Left ventricle myocardium superior (tissue), 1 donor: ENCODE measurements at places on chromosomes 1 and 21. TPM values are rescaled to one million over a fixed set of nuclear protein-coding genes. Genes with fewer than 3 reads are reported as not detected.

The KCNK1 gene
- total RNA-seq: 29.7 TPM

The GOLT1A gene
- not detected for total RNA-seq

The TTLL10 gene
- not detected for total RNA-seq

The RAB7B gene
- total RNA-seq: 1.6 TPM

The RPE65 gene
- not detected for total RNA-seq

The C1orf185 gene
- not detected for total RNA-seq

The MAP1LC3C gene
- not detected for total RNA-seq

The TOMM40L gene
- 41.8 TPM for total RNA-seq

The BRDT gene
- total RNA-seq: not detected

The EPHA8 gene
- total RNA-seq: not detected

The TDRD5 gene
- total RNA-seq: not detected

The PDZK1IP1 gene
- total RNA-seq: not detected

The ZNF670 gene
- total RNA-seq: 1.5 TPM

The CELSR2 gene
- total RNA-seq: 9.8 TPM

The KCNJ9 gene
- not detected for total RNA-seq

The S100A5 gene
- total RNA-seq: not detected

The LCE4A gene
- not detected for total RNA-seq

The AMY1C gene
- not detected for total RNA-seq

The CLDN17 gene
- total RNA-seq: not detected

The SLC2A5 gene
- total RNA-seq: 3.2 TPM

The GSTM4 gene
- total RNA-seq: 46.5 TPM

The RAB25 gene
- total RNA-seq: not detected

The OR2T2 gene
- total RNA-seq: not detected

The PRKAB2 gene
- 44.7 TPM for total RNA-seq

The ZNF669 gene
- 3.7 TPM for total RNA-seq

The CORT gene
- not detected for total RNA-seq

The ASCL5 gene
- total RNA-seq: not detected

The CTH gene
- 1.1 TPM for total RNA-seq

The SHC1 gene
- 62.1 TPM for total RNA-seq

The LYPD8 gene
- total RNA-seq: not detected

The RHBDL2 gene
- total RNA-seq: not detected

The TMPRSS15 gene
- not detected for total RNA-seq

The CIART gene
- 15.4 TPM for total RNA-seq

The MPL gene
- 0.40 TPM for total RNA-seq

The GSTM1 gene
- total RNA-seq: not detected

The GREM2 gene
- total RNA-seq: not detected
